Heart right ventricle (tissue), 16 donors: ENCODE measurements at places on chromosomes 12 and 14.

DNA sequence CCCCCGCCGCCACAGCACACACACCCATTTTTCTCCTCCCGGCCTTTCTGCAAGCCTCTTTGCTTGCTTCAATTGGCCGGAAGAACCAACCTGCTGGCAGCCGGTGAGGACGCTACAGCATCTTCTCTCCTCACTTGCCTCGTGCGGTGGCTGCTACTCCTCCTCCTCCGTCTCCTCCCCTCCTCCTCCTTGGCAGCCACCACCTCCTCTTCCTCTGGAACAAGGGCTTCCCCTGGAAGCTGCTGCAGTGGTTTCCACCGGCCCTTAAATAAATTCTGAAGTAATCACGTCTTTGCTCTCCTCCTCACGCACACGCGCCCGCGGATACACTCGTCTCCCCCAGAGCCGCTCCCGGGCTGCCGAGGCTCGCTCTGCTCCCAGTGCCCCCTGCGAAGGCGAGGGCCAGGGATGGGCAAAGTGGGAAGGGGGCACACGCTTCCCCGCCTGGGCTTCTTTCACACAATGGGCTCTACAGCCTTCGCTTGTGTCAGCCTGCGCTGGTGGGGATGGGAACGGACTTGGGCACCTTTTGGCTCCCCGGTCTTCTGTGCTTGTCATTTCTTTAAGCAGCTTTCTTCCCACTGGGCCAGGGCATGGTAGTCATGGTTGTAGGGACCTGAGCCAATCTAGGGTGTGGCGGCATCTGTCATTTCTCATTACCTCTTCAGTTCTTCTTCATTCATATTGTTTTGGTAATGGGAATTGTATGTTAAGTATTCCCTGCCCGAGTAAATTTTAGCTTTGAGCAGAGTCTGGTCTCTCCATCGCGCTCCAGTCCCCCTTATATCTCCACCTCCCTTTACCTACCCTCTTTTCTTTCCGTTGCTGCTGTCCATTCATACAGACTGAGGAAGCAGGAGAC is at the start of gene PPFIA2:
Gene PPFIA2 (minus strand): TSS at position 161 of the 862 bp plus-strand sequence.
- DNase-seq: peak; percentile 31
- peaks cover 12% of the 10 kb centered on the region for H3K4me1 ChIP-seq
- H3K36me3 ChIP-seq: no peaks in the 10 kb centered on the region
- H3K4me3 ChIP-seq: peak within 1 kb of the TSS; percentile 61
- no peak within 1 kb of the TSS for H3K27ac ChIP-seq

DNA sequence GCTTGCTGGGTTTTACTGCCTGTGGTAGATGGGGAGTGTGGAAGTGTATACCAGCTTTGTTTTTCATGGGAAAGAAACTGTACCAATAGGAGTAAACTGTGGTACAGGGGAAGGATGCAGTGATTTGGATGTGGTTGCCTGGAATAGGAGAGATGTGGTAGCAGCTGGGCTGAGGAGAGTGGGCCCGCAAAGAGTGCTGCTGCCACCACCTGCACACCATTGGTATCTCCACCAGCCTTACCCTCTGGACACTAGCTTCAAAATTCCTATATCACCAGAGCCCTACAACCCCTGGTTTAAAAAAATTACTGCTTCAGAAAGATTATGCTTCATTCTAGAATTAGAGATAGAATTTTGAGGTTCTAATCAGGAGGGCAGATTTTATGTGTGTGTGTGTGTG is 53.6 kb downstream of the AKAP6 start:
- H3K27ac ChIP-seq: no peak overlapping the region
- H3K4me1 ChIP-seq: no peaks in the 10 kb centered on the region
- no peak for DNase-seq
- no peak overlapping the region for H3K4me3 ChIP-seq

GRCh38 chr14:89588016-89588415 is 171.0 kb upstream of the FOXN3 start:
- H3K27me3 ChIP-seq: no peaks in the 10 kb centered on the region
- H3K36me3 ChIP-seq: no peaks in the 10 kb centered on the region
- DNase-seq: no peak
- H3K27ac ChIP-seq: no peak overlapping the region
- no peak overlapping the region for H3K4me3 ChIP-seq

DNA sequence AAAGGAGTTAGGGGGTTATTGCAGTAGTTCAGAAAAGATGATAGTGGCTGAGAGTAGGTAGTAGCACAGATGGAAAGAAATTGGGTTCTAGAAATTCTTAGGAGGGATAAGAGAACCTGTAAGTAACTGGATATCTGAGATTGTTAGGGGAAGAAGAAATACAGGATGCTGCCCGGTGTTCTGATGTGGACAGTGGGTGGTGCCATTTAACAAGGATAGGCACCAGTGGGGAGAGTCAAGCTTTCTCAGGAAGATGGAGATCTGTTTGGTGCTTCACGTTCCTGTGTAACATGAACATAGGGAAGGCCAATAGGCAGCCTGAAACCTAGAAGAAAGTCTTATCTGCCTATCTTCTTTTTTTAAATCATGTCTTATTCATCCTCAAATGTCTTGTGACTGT is 245.9 kb downstream of the NPAS3 start:
- H3K27ac ChIP-seq: no peak overlapping the region
- no peak for DNase-seq
- peaks cover 14% of the 10 kb centered on the region for H3K27me3 ChIP-seq
- H3K36me3 ChIP-seq: no peaks in the 10 kb centered on the region
- no peak overlapping the region for H3K4me3 ChIP-seq
- no peaks in the 10 kb centered on the region for H3K4me1 ChIP-seq

GRCh38 chr12:126093908-126094307 is 1028.7 kb downstream of the AACS start:
- H3K4me3 ChIP-seq: no peak overlapping the region
- H3K27ac ChIP-seq: no peak overlapping the region
- no peaks in the 10 kb centered on the region for H3K4me1 ChIP-seq

- H3K27me3 ChIP-seq: no peaks in the 10 kb centered on the region
- H3K27ac ChIP-seq: no peak overlapping the region
- H3K4me1 ChIP-seq: no peaks in the 10 kb centered on the region
- H3K36me3 ChIP-seq: no peaks in the 10 kb centered on the region
- no peak for DNase-seq
Observed at GRCh38 chr14:78978896-78979295, 808.7 kb downstream of the NRXN3 start.

DNA sequence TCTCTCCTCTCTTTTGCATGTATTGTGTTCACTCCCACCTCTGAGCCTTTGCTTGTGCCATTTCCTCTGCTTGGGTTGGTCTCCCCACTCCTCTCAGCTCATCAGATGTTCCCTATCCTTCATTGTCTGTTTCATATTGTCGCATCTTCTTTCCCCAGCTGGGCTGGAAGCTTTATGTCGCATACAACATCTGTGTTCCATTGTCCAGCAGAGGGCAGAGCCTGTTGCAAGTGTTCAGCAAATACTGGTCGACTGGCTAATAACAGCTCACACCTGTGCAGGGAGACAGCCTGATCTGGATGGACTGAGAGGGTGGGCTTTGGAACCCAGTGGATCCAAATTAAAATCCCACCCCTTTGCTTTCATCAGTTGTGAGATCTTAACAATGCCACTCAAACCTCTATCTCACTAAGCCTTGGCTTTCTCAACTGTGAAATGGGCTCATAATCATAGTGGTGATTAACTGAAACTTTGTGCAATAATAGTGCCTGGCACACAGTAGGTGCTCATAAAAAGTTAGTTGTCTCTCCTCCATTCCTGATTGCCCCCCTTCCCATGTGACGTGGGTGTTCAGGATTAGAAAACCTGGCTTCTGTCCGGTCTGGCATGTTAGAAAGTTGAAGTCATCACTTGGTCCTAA is 75.8 kb downstream of the RIN3 start:
- H3K27me3 ChIP-seq: no peaks in the 10 kb centered on the region
- DNase-seq: no peak
- no peak overlapping the region for H3K4me3 ChIP-seq
- peaks cover 39% of the 10 kb centered on the region for H3K4me1 ChIP-seq
- H3K27ac ChIP-seq: no peak overlapping the region
